ENCODE measurements at places on chromosomes 13 and 19.

DNA sequence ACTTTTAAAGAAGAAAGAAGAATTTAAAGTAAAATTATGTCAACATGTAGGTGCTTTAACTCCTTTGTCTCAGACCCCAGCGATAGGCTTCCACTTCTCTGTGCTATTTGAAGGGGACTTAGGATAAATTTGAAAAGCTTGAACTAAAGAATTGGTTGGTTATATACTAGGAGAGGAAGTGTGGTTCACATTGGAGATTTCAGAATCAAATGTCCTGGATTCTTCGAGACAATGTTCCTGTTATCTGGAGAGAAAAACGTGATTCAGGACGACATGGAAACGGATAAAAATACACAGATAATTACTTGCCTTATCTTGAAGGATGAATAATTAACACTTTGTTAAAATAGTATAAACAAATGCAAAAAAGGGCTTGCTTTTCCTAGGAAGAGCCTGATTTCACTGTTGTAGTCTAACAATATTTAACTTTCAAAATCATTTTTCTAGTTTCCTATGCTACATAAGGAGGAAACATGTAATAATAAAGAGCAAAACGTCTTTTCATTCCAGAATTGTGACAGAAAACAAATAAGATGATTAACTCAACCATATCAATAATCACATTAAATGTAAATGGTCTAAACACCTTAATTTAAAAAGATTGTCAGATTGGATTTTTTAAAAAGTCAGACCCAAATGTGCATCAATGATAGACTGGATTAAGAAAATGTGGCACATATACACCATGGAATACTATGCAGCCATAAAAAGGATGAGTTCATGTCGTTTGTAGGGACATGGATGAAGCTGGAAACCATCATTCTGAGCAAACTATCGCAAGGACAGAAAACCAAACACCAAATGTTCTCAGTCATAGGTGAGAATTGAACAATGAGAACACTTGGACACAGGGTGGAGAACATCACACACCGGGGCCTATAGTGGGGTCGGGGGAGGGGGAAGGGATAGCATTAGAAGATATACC, 724 bp upstream of the ZNF780A start:
- no peak for DNase-seq

DNA sequence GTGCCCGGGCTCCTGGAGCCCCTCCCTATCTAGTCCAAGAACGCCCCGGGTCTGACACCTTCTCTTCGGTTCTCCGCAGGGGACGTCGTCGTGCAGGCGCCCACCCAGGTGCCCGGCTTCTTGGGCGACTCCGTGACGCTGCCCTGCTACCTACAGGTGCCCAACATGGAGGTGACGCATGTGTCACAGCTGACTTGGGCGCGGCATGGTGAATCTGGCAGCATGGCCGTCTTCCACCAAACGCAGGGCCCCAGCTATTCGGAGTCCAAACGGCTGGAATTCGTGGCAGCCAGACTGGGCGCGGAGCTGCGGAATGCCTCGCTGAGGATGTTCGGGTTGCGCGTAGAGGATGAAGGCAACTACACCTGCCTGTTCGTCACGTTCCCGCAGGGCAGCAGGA, 3.4 kb downstream of the PVR start:
- DNase-seq: no peak

DNA sequence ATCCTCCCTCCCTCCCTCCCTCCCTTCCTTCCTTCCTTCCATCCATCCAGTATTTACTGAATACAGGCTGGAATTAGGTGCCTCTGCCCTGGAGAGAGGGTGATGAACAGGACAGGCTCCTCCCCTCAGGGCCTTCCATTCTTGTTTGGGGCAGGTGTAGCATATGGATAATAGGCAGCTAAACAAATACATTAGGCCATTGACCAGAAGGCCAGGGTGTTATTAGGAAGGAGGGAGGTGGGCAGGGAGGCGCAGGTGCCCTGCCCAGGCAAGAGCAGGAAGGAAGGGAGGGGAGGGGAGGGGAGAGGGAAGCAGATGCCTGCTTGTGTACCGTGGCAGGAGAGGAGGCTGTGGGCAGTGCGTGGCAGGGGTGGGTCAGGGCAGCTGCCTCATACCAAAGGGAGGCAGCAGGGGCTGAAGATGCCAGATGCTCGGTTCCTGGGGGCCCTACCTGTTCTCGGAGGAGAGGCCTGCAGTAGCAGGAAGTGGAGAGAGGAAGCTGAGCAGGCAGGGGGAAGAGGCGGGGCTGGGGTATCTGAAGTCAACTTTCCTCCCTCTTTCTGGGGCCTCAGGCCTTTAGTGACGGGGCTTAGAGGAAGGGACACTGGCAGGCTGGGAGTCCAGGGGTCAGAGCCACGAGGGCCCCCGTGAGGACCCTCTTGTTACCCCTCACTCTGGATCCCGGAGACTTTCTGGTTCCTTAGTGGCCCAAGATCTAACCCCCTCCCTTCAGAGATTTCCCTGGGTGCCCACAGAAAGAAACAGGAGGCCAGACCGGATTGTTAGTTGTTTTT, at the start of gene RINL:
Gene RINL (minus strand): TSS at position 495 of the 794 bp plus-strand sequence. CDS start 1,533 bp downstream, outside the sequence.
- no peak for DNase-seq

DNA sequence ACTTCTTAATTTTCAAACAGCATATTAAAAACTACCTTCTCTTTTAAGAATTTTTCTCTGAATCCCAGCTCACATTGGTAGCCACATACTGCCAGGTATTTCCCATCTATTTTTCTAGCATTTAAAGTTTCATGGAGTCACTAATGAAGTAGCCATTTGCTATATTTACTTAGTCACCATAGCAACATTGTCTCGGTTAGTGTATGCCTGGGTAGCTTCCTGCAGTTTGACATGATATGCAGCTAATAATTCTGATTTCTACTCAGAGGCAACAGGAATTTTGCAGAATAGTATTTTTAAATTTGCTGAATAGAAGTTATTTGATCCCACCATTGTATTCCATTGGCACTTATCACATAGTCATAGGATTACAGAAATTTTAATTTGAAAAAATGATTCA, 30.9 kb upstream of the KCTD4 start:
- DNase-seq: no peak

DNA sequence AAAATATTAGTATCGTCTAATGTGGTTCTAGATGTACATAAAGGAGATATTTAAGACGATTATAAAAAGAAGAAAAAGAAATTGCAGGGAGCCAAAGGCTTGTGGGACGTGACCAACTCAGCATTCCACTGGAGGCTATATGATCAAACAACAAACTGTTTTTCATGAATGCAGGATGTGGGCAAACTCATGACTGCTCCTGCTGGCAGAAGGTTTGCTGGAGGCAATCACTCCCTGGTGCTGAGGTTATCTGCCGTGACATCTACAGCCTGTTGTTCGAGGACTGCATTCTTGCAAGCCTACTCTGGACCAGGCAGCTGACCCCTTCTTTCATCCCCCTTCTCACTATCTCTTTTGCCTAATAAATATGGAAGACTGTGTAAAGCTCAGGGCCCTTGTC, 518.1 kb downstream of the UQCRFS1 start:
- DNase-seq: no peak

GRCh38 chr13:73001971-73002370, 56.8 kb upstream of the KLF5 start:
- DNase-seq: no peak

- no peak for DNase-seq
These were observed 472.8 kb upstream of the SLITRK5 start for GRCh38 chr13:87198371-87198770.

DNA sequence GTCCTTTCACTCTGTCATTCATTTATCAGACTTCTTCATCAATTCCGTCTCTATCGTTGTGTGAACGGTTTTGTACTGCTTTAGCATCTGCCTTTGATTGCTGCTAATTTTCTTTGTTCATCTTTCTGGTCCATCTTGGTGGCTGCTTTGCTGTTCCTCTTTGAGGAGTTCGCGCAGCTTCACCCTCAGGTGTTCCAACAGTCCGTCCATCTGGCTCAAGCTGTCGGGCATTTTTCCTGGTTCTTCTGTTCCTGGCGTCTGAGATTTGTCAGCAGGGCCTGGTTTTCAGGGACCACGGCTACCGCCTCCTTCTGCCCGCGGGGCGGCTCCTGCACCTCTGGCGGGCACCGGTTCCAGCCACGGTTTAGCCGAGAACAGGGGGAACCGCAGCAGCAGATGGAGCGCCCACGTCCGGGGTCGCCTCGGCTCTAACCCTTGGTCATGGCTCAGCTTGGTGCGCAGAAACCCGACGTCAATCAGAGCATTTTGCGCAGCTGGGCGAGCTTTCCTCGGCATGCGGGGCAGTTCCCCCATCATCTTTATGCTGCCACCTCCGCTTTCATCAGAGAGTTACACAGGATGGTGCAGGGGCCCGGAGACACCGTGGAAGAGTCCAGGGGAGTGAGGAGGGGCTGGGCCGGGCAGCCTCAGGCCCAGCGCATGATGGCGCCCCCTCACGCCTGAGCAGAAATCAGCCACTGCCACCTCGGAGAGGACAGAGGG, 89.5 kb downstream of the ZNF100 start:
- DNase-seq: no peak

- DNase-seq: no peak
These were observed 12.6 kb downstream of the RB1 start for GRCh38 chr13:48315969-48316650.

- DNase-seq: no peak
These were observed 33.1 kb downstream of the DCLK1 start for GRCh38 chr13:36098080-36098479.

DNA sequence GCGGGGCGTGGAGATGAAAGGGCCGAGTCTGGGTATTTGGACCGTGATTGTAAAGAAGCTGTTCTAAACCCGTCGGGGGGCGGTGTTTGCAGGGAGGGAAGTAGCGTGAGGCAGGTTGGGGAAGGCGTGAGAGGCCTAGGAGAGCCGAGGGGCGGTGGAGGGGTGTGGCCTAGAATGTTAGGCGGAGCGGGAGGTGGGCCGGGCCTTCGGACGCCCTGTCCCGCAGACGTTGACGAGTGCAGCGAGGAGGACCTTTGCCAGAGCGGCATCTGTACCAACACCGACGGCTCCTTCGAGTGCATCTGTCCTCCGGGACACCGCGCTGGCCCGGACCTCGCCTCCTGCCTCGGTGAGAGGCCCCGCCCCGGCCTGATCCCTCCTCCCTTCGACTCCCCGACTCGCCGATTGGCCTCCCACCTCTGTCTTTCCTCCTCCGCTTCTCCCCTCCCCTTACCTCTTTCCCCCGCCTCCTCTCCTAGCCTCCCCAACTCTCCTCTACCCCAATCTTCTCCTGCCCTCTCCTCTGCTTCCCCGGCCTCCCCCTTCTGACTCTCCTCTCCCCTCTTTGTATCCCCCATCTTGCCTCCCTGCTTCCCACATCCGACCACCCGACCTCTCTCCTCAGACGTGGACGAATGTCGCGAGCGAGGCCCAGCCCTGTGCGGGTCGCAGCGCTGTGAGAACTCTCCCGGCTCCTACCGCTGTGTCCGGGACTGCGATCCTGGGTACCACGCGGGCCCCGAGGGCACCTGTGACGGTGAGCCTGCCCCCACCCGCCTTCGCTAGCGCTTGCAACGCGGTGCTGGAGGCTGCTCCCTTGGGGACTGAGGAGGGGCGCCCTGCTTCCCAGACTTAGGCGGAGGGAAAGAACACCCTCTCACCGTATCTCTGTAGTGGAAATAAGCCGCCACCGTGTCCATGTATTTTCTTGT, 12.8 kb downstream of the LTBP4 start:
- DNase-seq: no peak

GRCh38 chr19:5102520-5102919, 133.6 kb downstream of the KDM4B start:
- no peak for DNase-seq

- DNase-seq: no peak
These were observed 16.4 kb upstream of the UPF3A start for GRCh38 chr13:114264886-114265611.

- DNase-seq: no peak
These were observed 55.4 kb upstream of the GTF2F2 start for GRCh38 chr13:45064889-45065288.

DNA sequence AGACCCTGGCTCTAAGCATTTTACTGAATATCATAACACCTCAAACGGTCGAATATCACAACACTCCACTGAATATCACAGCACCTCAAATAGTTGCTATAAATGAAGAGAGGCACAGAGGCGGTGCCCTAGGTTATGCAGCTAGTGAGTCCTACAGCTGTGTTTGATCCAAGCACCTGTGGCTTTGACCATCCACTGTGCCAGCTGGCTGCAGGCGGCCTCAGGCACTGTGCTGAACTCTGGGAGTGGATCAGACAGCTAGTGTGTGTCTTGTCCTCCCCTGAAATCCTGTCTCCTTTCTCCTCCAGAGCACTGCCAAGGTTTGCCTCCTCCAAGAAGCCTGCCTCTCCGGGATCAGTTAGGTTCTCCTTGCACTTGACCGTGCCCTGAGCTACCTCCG, 7.3 kb downstream of the NOSIP start:
- no peak for DNase-seq

DNA sequence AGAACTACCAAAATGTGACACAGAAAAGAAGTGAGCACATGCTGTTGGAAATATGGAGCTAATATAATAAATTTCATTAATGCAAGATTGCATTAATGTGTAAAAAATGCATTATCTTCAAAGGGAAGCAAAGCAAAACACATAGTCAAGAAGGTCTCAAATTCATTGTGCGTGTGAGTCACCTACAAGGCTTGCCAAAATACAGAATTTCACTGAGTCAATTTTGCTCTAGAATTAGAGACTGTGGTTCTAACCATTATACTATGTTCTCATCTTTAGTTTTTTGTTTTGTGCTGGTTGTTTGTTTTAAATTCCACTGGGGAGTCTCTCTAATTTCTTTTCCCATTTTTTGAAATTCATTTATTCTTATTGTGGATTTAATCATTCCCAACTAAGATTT, 149.8 kb upstream of the SLITRK1 start:
- DNase-seq: no peak

DNA sequence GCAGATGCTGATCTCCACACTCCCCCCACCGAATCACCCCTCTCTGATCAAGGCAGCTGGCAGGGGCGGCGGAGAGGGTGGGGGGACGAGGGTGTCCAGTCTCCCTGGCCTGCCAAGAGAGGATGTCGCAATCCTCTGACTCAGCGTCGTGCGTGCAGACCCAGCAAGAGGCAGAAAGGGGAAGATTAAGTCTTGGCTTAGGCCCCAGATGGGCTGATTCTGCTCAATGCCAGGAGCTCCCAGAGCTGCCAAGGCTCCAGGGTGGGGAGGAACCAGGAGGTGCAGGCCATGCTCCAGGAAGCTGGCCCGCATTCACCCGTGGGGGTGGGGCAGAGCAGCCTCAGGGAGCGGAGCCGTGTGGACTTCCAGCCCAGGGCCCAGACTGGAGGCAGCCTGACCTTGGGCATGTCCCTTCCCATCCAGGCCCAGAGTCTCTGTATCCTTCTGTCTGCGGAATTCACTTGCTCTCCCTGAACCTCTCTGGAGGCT, 6.6 kb upstream of the BCL3 start:
- DNase-seq: no peak
